Gastroesophageal sphincter (tissue), 4 donors: ENCODE measurements at places on chromosomes 1 and 21. TPM values are rescaled to one million over a fixed set of nuclear protein-coding genes. Genes with fewer than 3 reads are reported as not detected.

Gene FAM177B
- total RNA-seq = 0.73 TPM

Gene MRPL37
- total RNA-seq = 64.5 TPM

DNA sequence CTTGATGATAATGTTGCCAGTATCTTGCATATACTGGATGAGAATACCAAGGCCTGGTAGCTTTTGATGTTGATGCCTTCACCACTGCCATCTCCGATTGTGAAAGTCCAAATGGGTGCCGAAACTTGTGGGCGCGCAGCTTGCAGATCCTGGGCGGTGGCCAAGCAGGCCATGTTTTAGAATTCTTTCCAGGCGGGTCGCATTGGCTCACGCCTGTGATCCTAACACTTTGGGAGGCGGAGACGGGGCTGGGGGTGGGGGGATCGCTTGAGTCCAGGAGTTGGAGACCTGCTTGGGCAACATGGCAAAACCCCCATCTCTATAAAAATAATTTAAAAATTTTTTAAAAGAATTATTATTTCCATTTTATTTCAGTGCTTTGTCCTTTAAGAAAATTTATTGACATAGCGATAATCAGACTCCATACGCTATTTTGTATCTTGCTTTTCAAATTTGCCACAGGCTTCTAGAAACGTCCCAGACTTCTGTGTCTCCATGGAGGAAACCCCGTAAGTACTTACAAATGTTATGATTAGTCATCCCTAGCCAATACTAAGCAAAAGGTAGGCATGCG, 592 bp upstream of the ZNF326 start:
- ATAC-seq = no peak

GRCh38 chr1:213049232-213049631, 1.8 kb upstream of the RPS6KC1 start:
- no peak for ATAC-seq

Gene S100A9
- 65.3 TPM for total RNA-seq

Gene PLEKHG5
- total RNA-seq = 14.0 TPM

GRCh38 chr1:83839566-83840173, 159.3 kb downstream of the TTLL7 start:
- no peak for ATAC-seq

DNA sequence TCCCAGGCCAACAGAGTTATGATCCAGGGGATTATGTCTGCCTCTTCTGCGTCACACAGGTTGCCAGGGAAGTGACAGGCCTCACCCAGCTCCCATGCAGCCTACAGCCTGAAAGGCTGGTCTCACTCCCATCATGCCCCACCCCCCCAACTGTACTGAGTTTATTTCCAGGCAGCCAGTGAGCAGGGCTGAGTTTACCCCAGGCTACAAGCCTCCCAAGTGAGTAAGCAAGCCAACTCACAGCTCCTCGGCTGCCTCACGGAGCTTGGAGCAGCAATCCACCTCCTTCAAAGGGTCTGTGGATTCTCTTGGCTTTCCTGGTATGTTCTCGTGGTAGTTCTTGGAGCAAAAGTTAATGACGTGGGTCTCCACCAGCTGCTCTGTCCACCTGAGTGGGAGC, 1147.6 kb upstream of the ADGRL4 start:
- ATAC-seq = no peak

GRCh38 chr21:44352253-44352860, 1.1 kb upstream of the TRPM2 start:
- ATAC-seq = no peak

DNA sequence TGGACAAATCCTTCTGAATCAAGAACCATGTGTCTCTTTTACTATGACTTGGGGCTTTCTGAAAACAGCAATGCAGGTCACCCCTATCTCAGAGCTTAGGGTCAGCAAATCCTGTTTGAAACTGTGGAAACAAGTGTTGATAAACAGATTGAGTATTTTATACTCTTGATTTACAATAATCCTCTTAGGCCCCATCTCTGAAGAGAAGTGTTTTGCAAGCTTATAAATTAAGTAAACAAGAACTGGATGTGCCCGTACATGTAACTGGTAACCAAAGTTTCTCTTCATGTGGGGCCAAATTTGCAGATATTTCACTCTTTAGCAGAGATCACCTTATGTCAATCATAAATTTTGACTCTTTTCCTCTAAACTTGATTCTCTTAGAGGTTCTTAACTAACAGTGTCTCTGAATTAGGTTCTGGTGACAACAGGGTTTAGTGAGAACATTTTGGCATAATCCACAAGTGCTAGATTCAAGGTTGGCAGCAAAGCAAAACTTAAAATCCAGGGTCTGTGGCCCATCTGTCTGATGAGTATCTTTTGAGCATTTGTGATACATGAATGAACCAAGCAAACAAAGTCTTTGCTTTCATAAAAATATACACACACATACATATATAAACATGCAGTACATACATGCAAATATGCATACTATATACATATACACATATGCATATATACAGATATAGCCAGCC, 183.0 kb upstream of the HOOK1 start:
- no peak for ATAC-seq

DNA sequence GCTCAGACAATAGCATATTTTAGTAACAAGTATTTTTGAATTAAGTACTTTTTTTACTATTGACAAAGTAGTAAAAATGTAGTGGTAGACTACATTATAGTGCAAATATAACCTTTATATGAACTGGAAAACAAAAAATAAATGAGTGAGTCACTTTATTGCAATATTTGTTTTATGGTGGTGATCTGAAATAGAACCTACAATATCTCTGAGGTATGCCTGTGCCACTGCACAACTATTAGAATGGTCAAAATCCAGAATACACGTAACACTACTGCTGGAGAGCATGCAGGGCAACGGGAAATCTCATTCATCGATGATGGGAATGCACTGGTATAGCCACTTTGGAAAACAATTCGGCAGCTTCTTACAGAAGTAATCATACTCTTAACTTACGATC, 349.0 kb upstream of the NCAM2 start:
- ATAC-seq = no peak

DNA sequence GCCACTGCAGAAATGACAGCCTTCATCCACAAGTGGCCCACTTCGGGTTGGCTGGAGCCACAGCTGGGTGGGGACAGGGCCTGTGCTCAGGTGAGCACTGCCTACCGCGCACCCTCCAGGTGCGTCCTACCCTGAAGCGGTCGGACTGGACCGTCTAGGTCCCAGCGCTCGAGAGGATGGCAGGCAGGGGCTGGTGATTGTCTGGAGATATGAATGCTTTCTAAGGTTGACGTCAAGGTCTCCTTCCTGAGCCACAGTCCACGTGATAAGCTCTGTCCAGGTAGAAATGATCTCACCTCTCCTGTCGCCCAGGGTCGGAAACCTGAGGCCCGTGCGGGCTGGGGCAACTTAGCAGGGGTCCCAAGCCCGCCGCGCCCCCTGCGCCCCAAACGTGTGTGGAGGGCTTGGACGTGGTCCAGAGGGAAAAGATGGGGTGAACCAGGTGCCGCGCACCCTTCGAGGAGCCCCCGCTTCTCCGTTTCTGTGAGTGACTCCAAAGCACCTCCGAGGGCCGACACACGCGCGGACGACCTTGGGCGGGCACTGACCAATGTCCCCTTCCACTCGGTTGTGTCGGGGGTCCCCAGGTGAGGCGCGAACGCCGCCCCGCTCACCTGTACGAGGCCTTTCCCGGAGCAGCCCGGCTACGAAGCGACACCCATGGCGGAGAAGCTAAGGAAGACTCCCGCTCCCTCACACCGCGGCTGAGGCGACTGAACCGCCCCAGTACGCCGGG, 853 bp upstream of the DOP1B start:
- ATAC-seq = no peak

Gene OR2L2
- total RNA-seq = not detected

GRCh38 chr1:87318806-87319205, 9.9 kb upstream of the LMO4 start:
- ATAC-seq = no peak

- peak; percentile 21 for ATAC-seq
Observed at GRCh38 chr1:151196292-151196800, 2.0 kb upstream of the PIP5K1A start.

GRCh38 chr1:174497478-174497877, 49.7 kb downstream of the GPR52 start:
- ATAC-seq = no peak

DNA sequence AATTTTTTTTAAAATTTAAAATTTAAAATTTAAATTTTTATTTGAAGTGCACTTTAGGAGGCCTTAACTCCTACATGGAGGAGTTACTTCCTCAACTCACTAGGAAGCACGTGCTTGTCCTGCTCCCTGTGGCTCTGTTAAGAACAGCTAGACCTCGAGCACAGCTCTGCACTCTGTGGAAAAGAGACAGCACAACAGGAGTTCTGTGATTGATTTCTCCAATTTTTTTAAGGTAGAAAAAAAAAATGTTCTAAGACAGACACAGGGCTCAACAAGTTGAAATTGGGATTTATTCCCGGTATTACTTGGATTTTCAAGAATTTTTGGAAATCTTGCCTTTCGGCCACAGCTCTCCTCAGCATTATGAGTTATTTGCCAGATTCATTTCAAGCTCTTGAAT, 356.6 kb upstream of the LYPLAL1 start:
- ATAC-seq = no peak

DNA sequence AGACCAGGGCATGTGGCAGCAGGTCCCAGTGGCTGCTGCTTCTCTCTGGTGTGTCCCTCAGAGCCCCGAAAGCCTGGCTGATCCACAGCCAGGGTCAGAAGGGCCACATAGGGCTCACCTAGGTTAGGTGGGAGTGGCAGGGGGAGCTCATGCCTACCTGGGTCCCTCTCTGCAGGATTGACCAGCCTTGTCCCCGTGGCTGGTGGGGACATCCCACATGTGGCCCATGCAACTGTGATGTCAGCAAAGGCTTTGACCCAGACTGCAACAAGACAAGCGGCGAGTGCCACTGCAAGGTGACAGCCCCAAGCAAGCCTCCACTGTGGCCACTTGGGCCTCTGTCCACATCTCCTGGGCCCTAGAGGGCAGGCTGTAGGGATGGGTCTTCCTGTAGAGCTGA, 15.7 kb downstream of the CELSR2 start:
- no peak for ATAC-seq

DNA sequence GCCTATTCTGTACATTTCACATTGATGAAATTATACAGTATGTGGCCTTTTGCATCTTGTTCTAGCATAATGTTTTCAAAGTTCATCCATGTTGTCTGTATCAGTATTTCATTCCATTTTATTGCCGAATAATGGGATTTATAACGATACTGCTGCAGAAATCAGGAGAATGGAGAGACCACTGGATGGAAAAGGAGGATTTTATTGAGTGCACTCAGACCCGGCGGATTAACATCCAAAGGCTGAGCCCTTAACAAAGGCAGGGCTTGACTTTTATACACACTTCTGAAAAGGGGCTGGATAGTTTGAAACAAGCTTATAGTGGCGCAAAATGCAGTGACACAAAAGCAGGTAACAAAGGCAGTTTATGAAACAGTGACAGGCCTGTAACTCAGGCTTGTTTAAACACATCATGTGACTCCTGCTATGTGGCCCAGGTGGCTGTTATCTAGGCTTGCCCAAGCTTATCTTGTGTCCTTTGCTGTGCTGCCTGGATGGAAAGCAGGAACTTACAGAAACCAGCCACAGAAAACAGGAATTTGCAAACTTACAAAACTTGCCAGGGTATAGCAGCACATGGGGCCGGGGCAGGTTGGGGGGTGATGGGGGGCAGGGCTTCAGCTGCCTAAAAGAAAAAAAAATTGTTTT, 32.8 kb upstream of the KCNJ15 start:
- no peak for ATAC-seq

GRCh38 chr1:160416369-160416768, 16.0 kb downstream of the VANGL2 start:
- ATAC-seq = no peak

Gene ITLN2
- total RNA-seq = not detected

- no peak for ATAC-seq
Observed at GRCh38 chr1:99176753-99177152, 87.5 kb upstream of the PLPPR4 start.

DNA sequence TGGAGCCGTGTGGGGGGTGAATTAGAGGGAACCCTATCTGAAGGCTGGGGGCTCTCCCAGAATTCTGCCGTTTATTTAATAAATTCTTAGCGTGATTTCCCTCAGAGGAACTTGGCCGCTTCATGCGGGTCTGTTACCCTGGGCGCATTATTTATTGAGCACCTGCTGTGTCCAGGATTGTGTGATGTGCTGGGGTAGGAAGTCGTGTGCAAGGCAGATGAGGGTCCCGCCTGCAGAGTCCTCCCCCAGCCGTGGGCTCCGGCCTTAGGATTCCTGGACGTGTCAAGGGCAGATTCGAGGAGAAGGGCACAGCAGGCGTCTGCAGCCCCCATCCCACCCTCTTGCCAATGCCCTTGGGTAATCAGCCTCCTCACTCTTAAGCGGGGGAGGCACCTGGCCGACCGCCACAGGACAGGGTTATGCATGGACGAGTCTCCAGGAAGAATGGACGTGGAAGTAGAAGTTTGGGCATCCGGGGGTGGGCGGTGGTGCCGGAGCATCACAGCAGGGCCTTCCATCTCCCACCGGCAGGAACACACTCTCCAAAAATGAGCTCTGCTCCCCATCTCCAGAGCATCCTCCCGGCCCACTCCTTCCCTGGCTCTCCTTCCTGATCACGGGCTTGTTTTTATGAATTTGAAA, 233.3 kb upstream of the C1orf174 start:
- no peak for ATAC-seq

DNA sequence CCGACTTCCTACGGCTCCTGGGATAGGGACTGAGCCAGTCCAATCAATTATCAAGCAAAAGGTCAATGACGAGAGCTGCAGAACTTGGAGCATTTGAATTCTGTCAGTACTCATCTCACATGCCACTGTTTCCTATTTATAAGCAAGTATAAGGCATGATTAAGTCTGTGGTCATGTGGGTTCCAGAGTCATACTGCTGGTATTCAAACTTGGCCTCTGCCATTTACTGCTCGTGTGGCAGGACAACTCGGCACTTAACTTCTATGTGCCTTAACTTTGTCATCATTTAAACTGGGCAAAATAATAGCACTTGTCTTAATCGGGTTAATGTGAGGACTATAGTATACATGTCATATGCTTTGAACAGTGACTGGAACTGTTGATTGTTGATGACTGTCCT, 44.9 kb upstream of the TNFSF18 start:
- no peak for ATAC-seq

Gene PDZK1IP1
- 13.0 TPM for total RNA-seq

Gene TDRD10
- 3.3 TPM for total RNA-seq

Gene COL8A2
- total RNA-seq = 47.9 TPM

GRCh38 chr1:230120921-230121381, 53.9 kb downstream of the GALNT2 start:
- peak; percentile 25 for ATAC-seq

Gene LIX1L
- total RNA-seq = 53.5 TPM

DNA sequence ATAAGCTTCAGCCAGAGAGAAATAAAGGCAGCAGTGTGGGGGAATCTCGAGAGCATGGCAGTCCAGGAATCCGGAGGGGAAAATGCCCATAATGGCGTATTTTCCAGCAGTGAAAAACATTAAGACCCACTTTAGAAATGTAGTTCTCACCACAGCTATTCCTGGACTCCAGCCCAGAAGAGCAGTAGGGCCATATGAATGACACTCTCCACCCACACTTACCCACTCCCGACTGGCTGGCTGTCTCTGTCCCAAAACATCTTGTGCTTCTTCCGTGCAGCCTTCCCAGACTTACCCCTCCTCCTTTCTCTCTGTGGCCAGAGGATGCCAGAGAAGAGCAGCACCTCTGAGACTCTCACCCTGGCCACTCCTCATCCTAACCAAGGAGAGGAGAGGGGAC, 56.4 kb downstream of the TRABD2B start:
- no peak for ATAC-seq
